ENCODE measurements at places on chromosomes 3 and 15. TPM values are rescaled to one million over a fixed set of nuclear protein-coding genes. Genes with fewer than 3 reads are reported as not detected.

- DNase-seq: no peak
Measured at GRCh38 chr15:85691350-85692240, 103.1 kb downstream of the KLHL25 start.

DNA sequence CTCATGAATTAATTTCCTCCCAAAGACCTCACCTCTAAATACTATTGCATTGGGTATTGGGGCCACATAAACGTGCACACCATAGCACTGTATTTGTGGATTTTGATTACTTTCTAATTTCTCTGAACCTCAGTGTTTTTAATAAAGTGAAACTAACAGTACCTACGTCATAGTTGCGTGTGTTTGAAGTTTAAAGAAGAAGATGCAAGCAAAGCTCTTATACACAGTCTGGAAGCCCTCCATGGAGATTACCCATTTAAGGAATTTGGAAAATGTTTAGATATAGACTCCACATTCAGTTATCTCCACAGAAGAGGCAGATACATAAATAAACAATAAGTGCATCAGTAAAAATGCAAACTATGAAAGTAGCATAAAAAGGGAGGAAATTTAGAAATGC is 581.1 kb upstream of the GBE1 start:
- no peak for DNase-seq

DNA sequence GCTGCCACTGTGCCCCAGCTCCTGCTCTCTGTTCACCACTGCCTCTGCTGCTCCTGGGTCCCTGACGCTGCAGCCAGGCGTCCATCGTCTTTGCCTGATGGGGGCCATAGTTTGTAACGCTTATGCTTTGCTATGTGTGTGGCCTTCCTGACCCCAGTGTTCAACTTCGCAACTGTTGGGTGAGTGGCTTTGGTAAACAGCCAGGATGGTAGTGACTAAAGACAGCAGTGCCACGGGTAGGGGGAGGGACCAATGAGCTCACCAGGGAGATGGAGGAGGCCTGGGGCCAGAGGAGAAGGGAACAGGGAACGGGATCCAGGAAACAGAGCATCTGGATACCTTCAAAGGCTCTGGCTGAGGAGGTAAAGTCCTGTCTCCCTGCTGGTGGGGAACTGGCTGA is 75.9 kb upstream of the ALDH1L1 start:
- no peak for DNase-seq

- DNase-seq: peak; percentile 21
Measured at GRCh38 chr15:42107473-42107872, 13.1 kb upstream of the PLA2G4D start.

DNA sequence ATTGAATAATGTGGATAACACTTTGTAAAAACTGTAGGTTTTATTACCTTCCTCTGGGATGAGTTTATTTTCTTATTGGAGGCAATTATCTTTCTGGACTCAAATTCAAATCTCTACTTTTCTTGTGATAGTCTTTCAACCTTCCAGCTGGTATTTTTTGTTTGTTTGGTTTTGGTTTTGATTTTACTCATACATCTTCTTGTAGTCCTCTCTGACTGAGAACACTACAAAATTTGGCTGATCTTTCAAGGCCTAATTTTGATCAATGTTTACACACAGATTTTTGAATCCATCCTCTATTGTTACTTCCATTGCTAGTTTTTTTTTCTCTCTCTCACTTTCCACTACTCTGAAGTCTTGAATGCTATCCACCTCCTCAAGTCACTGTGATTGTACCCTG is 303.8 kb upstream of the NECTIN3 start:
- DNase-seq: no peak

- no peak for DNase-seq
Measured at GRCh38 chr15:90780916-90781315, 63.8 kb downstream of the BLM start.

DNA sequence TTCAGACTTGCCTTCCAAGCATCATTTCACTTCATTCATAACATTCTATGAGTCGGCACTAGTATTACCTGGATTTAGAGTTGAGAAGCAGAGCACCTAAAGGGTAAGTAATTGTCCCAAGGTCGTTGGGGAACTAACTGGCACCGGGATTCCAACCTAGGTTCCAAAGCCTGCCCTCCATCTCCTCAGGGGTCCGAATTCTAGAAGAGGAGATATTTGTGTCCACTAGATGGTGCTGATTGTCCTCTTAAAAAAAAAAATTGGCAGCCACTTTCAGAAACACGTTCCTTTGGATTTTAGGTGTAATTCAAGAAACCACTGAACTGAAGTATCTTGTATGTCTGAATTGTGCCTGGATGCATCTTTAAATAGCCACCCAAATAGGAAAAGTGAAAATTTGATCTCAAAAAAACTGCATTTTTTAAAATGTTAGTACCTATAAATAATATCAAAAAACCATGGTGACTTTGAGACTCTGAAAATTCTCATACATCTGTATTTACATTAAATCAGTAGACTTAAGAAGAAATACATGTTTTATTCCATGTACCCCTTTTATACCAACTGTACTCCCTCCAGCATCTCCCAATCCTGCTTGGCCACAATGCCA is 3.9 kb upstream of the FSIP1 start:
- peak; percentile 67 for DNase-seq

DNA sequence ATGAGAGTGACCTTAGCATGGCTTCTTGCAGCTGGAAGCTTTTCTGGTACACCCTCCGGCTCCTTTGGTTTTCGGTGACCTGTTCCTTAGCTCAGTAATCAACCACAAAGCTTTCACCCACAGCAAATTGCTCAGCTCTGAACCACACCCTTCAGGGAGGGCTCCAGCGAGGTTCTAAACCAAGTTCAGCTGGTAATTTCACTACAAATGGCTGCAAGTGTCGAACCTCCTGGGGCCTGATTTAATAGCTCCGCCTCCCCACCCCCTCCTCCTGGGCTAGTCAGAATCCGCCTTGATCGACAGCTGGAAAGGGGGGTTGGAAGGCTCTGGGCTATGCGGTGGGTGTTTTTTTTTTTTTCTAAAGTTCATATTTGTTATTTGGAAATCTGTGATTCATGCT is 150.9 kb upstream of the MCTP2 start:
- DNase-seq: peak; percentile 29

- no peak for DNase-seq
Measured at GRCh38 chr3:155327430-155327829, 33.9 kb upstream of the STRIT1 start.

- DNase-seq: no peak
Measured at GRCh38 chr3:21185816-21186314, 565.1 kb downstream of the ZNF385D start.

- no peak for DNase-seq
Measured at GRCh38 chr15:64092864-64093626, 593 bp downstream of the CIAO2A start.

DNA sequence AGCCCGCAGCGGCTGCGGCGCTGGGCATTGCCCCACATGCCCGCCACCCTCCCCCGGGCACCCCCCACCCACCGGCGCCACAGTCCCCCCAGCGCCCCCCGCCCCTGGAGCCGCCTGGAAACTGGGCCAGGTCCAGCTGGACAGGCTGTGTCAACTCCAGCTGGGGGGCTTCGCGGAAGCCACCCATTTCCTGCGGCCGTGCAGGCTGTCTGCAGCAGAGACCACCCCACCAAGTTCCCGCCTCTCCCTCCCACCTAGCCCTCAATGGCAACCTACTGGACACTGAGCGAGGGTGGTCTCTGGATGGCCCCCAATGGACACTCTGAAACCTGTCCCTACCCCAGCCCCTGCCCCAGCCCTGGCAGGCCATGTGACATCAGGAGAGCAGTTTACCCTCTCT is 62.8 kb upstream of the GATA2 start:
- no peak for DNase-seq

DNA sequence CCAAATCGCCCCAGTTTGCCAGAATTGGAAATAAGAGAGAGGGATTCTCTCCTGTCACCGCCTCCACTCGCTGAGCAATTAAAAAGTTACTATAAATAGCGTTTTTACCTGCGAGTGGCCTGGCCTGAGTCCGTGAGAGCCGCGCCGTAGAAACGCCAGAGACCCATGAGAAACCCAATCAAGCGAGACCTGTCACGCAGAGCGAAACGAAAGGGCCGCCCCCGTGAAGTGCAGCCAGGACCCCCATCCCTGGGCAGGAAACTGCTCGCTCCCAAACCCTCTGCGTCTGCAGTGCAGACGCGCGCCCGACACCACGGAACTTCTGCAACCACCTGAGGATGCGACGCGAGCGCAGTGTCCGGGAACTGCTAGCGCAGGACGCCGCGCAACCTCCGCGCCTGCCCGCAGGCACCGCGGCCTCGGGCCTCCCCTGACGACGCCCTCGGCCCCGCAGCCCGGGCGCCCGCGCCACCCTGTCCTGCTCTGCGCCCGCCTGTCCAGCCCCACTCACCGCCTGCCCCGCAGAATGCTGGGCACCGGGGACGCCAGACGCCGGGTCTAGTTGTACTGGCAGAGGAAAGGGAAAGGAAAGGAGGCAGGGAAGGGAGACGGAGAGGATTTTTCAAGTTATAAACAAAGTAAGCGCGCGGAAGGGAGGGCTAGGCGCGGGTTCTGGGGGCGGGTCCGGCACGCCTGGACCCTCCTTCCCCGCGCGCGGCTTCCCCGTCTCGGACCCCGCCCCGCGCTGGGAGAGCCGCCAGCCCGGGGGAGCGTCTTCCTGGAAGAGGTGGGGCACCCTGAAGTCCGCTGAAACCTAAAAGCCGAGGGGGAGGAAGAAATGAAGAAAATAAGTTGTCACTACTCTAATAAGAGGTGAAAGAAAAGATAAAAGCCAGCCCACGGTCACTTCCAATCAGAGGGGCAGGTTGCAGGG is at the start of gene PLSCR4:
Gene PLSCR4, minus strand, starts transcription at position 657 of the 934 bp plus-strand sequence. CDS start 29,034 bp downstream, outside the sequence.
- peak; percentile 92 for DNase-seq

DNA sequence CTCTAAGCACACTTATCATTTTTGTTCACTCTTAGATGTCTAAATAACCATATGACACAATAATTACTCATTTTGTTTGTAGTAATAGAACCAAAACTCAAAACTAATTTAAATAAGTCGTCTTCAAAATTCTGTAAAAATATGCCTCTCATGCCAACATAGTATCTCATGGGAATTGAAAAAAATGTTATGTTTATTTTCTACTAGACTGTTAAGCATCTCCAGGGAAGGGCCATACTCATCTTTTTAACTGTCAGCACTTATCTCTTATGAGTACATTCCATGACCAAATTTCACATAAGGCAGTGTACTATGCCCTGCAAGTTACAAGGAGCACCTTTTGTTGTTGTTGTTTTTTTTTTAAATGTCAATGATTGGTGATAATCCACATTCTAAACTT is 18.3 kb upstream of the USF3 start:
- DNase-seq: no peak

GRCh38 chr3:8837162-8837561 is 67.7 kb upstream of the OXTR start:
- DNase-seq: no peak

- DNase-seq: no peak
Measured at GRCh38 chr3:121970047-121970446, 52.0 kb downstream of the ILDR1 start.

- DNase-seq: no peak
Measured at GRCh38 chr3:13287833-13288232, 132.3 kb downstream of the NUP210 start.

DNA sequence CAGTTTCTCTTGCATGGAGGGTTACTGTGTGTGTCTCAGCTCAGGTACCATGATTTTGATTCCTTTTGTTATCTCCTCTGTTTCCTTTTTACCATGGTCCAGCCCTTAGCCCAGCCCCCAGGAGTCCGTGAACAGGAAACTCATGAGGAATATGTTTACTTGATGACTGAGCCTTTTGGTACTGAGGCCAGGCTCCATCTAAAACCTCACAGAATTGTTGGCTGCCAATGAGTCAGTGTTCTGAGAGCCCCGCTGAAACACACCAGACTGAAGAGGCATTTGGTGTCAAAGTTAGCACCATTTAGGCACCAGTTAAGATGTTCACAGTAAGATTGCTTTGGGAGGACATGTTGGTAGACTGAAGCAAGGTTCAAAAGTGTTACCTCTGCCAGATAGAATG is 80.9 kb downstream of the DGKG start:
- DNase-seq: no peak

The HCLS1 gene
- polyA plus RNA-seq: 7.0 TPM

The SYNPR gene
- polyA plus RNA-seq: not detected

The FOXP1 gene
- 21.7 TPM for polyA plus RNA-seq

The SCAPER gene
- polyA plus RNA-seq: 38.0 TPM

The HTR3E gene
- not detected for polyA plus RNA-seq

The SPPL2A gene
- 54.6 TPM for polyA plus RNA-seq

The BTLA gene
- polyA plus RNA-seq: 0.36 TPM

The FEZF2 gene
- polyA plus RNA-seq: not detected

The ATP13A5 gene
- polyA plus RNA-seq: 0.55 TPM

The SLC28A1 gene
- 0.17 TPM for polyA plus RNA-seq

The LMCD1 gene
- polyA plus RNA-seq: 220 TPM

The IGSF11 gene
- 2.1 TPM for polyA plus RNA-seq
